CD8-positive, alpha-beta memory T cell (primary cell): ENCODE measurements at places on chromosomes 2 and 18.
A peak's percentile ranks its signal among the peaks of the same experiment; 100 is the strongest.

GRCh38 chr2:37914340-37914739 lies 10.7 kb upstream of the RMDN2 start:
- DNase-seq: no peak

DNA sequence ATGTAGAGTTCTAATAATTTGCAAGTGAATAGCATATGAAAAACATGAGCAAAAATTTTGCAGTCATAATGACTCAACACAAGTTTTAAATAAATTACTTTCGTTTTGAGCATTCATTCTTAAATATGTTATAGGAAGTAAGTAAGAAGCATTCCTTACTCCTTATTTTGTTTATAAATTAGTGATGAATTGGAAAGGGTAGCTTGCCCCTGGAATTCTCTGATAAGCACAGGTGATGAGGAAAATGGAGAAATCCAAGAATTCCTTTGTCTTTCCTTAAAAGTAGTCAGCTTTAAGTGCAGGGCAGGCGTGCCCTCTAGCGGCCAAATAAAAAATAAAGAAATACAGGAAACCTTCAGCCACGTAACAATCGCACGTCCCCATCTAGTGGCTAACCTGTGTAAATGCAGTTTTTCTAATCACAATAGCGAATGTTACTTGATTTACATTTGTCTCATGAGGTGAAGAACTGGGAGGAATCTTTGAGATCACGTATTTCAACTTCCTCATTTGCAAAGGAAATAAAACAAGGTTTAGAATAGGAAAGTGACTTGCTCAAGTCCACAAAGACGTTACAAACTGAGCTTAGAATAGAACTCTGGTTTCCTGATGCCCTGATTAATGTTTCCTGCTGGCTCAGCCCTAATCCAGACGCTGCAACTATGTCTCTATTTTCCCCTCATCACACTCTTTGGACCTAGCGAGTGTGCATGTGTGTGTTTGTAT lies 47.2 kb upstream of the ZNG1B start:
- peak; percentile 11 for DNase-seq

DNA sequence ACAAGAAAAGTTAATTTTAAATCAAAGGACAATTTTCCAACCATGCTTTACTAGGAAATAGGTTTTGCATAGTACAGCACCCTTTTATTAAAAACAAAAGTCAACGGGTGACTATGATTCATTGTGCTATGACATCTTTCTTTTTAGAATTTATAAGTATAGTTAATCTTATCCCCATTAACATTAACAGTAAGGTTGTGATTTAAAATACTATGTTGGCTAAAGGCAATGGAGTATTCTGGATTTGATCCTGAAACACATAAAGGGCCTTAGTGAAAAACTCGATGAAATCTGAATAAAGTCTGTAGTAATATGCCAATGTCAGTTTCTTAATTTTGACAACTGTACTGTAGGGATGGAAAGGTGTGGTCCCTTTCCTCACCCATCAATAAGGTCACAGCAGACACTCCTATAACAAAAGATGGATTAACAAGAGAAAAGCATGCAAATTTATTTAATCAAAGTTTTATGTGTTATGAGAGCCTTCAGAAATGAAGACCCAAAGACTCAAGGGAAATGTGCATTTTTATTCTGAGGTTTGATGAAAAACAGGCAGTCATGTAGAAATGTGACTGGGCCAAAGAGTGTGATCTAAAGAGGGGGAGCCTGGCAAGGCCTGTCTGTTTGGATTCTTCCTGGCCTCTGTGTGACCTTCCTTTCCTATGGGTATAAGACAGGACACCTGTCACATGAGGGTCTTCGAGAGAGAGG lies 731.4 kb downstream of the TSN start:
- no peak for DNase-seq

DNA sequence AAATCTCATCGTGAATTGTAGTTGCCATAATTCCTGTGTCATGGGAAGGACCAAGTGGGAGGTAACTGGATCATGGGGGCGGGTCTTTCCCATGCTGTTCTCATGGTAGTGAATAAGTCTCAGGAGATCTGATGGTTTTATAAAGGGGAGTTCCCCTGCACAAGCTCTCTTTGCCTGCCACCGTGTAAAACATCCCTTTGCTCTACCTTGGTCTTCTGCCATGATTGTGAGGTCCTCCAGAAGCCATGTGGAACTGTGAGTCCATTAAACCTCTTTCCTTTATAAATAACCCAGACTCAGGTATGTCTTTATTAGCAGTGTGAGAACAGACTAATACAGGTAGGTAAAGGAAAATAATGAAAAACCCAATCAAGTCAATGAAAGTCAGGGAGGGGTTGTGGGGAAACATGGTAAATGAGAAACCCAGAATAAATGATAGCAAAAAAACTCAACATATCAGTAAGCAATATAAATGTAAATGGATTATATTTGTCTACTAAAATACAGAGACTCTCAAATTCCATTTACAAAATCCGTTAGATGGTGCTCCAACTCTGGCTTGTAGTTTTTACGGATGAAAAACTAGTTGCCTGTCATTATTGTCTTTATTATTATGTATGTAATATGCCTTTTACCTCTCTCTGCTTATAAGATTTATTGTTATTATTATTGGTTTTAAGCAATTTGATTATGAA lies 98.9 kb upstream of the NDUFV2 start:
- DNase-seq: no peak

GRCh38 chr18:32902568-32903330 lies 129.9 kb upstream of the KLHL14 start:
- no peak for DNase-seq

- DNase-seq: no peak
Measured at GRCh38 chr18:59617468-59617932, 79.7 kb downstream of the CCBE1 start.

- no peak for DNase-seq
Measured at GRCh38 chr2:10879624-10880585, 31.8 kb upstream of the KCNF1 start.

DNA sequence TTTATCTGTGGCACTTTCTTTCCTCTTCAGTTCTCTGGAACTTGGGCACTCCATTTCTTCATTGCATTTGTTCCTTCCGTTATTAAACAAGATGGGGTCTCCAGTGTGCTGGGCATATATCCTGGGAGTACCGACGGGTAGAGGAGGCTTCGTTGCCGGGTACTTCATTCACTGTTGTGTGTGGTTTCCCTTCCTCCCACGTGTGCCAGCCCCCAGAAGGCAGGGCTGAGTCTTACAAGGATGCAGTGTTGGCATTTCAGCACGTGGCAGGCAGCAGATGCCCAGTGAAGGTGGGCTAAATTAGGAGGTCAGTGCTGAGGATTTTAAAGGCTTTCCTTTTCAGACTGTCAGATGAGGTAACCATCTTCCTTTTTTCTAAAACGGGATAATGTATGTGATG lies 58.6 kb downstream of the MGAT5 start:
- DNase-seq: no peak

DNA sequence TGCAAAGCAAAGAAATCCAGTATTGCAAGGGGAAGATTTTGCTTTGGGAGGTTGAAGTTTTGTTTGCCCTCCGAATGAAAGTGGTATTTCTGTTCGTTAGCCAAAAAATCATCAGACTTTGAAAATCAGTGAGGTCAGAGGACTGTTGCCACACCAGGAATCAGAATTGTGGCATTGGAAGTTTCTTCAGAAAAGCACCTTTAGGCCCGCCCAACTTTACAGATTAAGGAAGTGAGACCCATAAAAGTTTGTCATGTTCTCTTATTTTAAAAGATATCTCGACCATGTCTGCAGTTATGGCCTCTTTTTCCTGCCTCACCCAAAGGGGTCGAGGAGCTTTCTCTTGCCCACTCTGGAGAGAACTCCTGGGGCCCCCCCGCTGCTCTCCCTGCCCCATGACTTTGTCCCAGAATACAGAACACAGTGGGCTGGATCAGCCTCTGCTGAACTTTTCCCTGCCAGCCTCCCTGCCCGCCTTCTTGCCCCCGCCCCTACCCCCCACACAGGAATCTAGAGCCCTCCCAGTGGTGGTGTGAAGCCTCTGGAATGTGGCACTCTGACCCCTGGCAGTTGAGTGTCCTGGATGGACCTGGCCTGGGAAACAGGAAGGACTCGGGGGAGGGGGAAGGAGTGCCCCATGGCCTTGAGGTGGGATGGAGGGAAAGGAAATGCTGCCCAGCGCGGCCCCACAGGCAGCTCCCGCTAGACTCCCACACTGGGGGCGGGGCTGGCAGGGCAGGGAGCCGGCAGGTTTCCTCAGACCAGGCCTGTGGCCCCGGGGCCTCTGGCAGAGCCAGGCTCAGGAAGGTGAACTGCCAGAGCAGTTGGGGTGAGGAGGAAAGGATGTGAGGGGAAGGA lies 25.3 kb downstream of the CRIM1 start:
- DNase-seq: no peak

DNA sequence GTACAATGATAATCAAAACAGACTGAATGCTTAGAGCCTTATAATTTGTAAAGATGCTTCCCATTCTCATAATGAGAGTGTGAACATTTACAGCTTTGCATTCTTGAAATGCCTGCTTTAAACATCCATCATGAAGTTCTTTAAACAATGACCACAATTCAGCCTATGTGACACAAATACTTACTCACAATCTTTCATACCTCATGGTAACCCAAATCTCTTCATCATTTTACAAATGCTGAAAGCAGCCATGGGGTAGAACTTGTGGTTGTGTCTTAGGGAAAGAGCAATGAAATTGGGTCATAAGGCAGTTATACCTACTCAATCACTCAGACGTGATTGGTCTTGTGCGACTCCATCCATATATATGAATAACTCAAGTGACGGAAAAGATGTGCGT lies 140.7 kb downstream of the RND3 start:
- DNase-seq: no peak

DNA sequence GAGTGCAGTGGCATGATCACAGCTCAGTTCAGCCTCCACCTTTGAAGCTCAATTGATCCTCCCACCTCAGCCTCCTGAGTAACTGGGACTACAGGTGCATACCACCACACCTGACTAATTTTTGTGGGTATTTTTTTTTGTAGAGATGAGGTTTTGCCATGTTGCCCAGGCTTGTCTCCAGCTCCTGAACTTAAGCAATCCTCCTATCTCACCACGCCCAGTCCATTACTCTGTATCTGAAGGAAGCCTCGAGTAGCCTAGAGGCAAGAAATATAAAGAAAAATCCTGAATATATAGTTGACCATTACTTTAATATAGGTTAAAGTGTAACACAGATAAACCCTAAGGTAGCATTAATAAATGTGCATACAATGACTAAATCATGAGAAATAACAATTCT lies 686.8 kb upstream of the PIK3C3 start:
- DNase-seq: no peak

- no peak for DNase-seq
Measured at GRCh38 chr18:80200932-80201672, 46.2 kb downstream of the PARD6G start.

GRCh38 chr2:196440413-196440812 lies 199.1 kb upstream of the CCDC150 start:
- no peak for DNase-seq

GRCh38 chr18:74066018-74066417 lies 81.6 kb downstream of the FBXO15 start:
- DNase-seq: no peak

GRCh38 chr2:186595219-186595618 lies 5.4 kb downstream of the ITGAV start:
- no peak for DNase-seq

DNA sequence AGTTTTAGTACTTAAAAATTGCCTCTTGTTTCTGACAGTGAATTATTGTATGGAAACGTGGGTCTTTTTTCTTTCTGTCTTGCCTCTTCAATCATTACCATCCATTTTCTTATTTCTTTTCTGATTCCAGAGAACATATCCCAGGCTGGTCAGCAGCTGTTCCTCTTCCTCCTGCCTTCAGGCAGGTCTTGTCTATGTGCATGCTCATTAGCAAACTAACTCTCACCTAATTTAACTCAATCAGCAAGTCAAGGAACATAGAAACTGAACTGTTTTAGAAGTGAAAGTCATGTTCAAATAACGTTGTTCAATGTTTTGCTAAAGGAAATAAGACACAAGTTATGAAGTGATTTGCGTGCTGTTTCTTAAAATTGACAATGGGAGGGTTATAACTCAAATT lies 241.5 kb downstream of the PTGR3 start:
- DNase-seq: no peak

GRCh38 chr2:21303876-21304275 lies 180.1 kb downstream of the TDRD15 start:
- DNase-seq: no peak

DNA sequence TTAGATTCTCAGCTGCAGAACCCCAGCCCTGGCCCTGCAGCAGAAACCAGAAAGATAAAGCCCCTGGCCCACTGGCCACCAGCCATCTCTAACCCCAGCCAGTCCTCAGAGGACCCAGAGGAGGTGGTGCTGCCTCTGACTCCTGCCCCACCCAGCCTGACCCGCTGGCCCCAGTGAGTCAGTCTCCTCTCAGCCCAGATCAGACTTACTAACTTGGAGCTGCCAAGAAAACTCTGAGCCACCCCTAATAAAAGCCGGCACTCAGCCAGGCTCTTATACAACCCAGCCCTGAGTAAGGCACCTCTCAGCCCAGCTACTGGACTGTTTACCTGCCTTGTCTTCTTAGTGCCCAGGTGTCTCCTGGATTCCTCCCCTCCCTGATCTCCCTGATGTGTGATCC lies 2.0 kb downstream of the SLC14A2 start:
- DNase-seq: no peak

DNA sequence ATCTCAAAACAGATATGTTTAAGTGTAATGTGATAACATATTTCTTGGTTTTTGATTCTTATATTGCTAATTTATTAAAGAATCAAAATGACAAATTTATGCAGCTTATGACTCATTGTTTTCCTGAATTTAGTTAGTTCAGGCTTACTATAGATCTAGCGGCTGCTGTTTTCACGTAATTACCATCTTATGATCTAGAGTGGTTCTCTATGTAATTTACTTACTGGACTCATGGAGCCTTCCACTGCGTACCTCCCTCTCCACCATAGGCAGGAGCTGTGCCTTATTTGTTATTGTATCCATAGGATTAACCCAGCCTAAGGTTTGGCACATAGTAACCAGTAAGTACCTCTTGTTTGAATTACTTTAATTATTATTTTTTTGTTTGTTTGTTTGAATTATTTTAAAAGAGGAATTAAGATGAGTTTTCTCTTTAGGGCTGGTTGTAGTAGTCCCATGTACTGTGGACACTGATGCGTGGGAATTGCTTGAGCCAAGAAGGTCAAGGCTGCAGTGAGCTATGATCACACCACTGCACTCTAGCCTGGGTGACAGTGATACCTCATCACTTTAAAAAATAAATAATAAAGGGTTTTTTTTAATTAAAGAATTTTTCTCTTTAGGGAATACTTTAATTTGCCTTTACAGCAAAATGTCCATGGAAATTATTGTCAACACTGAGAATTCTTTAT lies 165.5 kb downstream of the PHLPP1 start:
- no peak for DNase-seq

- DNase-seq: no peak
Measured at GRCh38 chr2:12493031-12493513, 223.7 kb upstream of the TRIB2 start.

GRCh38 chr2:238294393-238295143 lies 6.2 kb upstream of the PER2 start:
- no peak for DNase-seq
